AG09309 (cell line): ENCODE measurements at places on chromosomes 4 and X.

- no peak for DNase-seq
Observed at GRCh38 chrX:49058794-49059193, at the start of gene CCDC120. Gene CCDC120 (plus strand): TSS chrX:49058999. CDS start chrX:49062042, 3,043 bp downstream.

DNA sequence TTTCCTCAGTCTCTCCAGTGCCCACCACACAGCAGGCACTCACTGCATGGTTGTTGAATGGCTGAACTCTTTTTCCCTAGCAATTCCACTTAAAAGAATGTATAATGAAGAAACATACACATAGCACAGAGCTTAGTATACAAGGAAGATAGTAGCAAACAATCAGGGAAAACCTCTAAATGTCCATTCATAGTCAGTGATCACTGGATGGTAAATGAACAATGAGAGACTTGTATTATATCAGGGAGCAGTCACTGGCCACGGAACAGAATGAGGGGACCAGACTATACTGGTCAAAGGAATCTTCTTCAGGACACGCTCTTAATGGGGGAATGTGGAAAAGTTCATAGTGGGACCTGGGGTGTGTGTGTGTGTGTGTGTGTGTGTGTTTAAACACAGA, 43.6 kb upstream of the FAM156A start:
- no peak for DNase-seq

DNA sequence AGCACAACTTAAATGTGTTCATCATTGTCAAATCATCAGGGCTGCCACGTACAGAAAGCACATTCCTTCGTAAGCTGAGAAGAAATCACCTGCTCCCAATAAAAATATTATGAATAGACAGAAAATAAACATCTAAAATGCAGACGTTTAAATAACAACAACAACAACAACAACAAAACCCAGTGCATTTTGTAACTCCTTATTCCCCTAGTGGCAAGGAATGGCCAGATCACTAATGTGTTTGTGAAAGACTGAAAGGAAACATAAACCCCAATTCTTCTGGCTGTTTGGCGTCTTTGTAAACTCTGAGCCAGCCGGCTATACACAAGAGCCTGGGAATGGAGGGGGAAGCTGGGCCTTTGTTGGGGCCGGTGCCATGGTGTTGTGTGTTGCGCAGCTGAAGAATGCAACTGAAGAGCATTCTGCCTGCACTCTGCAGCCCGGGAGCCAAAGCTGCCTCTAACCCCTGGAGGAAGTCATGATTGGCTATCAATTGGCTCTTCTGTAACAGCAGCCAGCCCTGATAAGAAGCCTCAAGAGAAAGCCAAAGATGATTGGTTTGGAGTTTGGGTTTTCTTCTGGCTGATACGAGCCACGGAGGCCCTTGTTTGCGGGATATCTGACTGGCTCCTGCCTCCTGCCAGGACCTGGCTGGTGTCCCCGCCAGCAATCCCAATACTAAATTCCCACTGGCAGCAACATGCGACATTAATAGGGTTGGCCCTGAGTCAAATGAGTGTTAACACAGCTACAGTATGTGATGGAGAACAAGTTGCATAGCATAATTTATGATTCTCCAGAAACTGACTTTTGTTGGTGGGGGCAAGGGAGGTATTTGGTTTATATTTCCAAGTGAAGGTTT, 89.7 kb upstream of the TFDP3 start:
- DNase-seq = no peak

- no peak for DNase-seq
Observed at GRCh38 chr4:1081689-1082040, 31.7 kb downstream of the RNF212 start.

DNA sequence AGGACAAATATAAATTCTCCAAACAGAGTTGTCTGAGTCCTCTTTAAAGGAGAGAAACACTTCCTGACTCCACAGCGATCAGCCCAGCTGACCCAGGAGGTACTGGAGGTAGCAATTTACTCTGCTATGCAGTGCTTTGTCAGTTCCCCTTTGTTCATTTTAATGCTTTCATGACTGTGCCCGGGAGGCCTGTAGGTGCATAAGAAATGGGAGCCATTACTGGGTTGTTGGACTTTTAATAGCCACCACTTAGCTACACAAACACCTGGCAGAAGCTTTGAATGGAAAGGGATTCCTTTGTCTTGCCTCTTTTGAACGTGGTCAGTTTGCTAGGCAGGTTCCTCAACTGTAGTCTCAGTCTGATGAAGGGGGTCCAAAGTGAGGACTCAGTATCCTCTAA, 59.0 kb upstream of the AFF2 start:
- no peak for DNase-seq

DNA sequence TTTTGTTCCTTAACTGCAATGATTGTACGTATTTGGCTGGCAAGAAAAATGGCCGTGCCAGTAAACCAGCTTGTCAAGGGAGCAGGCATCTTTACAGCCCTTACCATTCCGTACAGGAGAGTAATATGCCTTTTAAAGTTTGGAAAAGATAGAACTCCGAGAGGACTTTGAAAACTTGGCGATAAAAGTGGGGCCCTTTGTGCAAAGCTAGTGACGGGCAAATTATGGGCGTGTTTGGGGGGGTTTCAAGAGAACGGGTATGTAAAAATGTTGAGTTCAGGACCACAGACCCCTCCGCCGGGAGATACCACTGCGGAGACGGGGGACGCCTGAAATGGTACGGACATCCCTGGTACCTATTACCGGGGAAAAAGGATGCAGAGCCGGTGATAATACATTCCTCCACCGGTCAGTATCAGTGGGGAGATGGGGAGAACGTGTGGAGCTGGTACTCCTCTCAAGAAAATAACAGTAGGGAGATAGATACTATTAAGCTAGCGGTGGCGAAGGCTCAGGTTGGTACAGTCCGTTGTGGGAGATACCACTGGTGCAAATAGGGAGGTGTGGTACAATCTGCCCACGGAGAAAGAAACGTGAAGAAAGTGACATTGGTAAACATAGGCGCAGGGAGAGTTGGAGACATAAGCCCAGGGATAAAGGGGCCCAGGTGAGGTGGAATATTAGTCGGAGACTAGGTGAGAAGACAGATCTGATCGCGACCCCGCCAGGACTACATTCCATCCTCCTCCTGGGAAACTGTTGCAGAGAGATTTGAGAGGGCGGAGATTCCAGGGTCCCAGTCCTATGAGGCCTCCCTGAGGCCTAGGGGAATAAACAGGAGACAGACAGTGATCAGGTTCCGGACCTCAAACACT, 14.5 kb downstream of the SPACA5 start:
- DNase-seq = peak; percentile 61
